PC-3 (cell line): ENCODE measurements at places on chromosomes 12 and 14.
A peak's percentile ranks its signal among the peaks of the same experiment; 100 is the strongest.

GRCh38 chr12:92706594-92706993 is 3.8 kb downstream of the PLEKHG7 start:
- DNase-seq, result no peak

DNA sequence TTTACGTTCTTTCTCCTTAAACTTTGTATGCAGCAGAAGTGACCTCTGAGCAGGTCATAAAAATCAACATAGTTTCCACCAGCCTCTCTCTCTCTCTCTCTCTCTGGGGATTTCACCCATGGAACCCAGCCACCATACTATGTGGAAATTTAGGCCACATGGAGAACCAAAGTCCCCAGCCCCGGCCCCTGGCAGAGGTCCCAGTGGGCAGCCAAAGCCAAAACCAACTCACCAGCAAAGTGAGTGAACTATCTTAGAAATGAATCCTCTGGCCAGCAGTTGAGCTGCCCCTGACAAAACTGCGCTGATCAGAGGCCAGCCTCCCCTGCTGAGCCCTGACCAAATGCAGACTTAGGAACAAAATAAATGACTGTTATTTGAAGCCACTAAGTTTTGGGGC is 9.2 kb downstream of the DUSP6 start:
- DNase-seq, result no peak

DNA sequence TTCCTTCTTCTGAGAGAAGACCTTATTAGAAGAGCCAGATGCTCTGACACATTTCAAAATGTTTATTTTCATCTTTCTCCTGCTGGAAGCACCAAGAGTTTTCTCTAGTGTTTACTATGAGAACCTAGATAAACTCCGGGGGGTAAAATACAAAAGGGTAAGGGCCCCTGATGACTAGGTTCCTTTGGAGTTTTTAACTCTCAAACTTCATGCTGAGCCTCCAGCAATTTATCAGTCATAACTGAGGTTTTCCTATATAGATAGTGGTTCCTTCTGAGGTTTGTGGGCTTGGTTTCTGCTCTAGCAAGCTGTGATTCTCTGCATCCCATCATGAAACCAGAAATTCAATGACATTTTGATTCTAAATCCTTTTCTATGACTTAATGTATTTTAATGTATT is 210.9 kb downstream of the LRFN5 start:
- DNase-seq, result no peak

GRCh38 chr12:53053218-53054111 is 3.6 kb downstream of the TNS2 start:
- peak; percentile 87 for DNase-seq

DNA sequence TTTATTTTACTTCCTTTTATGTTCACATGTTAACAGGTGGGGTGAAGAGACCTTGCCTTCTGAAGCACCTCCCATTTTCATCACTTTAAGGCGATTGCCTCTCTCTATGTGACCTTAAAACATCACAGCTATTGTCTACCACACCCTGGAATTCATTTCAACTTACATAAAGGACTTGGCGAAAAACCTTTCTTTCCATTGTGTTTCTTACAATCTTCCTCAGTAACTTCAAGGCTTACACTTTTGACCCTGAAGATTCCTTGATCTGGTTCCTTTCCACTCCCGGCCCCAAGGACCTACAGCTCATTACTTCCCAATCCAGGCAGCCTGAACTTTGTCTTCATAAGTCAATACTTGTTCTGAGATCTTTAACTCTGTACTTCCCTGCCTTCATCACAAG is 443.3 kb downstream of the ADAMTS20 start:
- no peak for DNase-seq

- DNase-seq, result no peak
These were observed 610.7 kb downstream of the VRK1 start for GRCh38 chr14:97407701-97408407.

DNA sequence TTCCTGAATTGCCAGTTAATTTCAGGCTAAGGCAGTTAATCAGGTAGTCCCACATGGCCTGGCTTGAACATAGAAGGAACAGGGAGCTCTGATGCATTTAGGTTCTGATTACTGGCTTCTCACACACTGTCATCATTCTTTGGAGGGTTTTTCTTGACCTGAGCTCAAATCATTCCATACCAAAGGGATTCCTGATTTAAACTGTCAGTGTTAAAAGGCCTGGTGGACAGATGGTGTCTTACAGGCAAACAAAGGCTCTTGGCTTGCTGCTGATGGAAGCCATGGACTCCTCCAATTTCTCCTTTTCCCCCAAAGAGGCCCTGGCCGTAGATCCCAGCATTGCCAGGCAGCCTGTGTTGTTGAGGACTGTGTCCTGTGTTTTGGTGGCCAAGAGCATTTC is 30.2 kb downstream of the CACNA1C start:
- no peak for DNase-seq

GRCh38 chr14:67734675-67735074 is 33.0 kb downstream of the RDH12 start:
- no peak for DNase-seq

GRCh38 chr14:78074561-78074960 is 95.6 kb upstream of the NRXN3 start:
- no peak for DNase-seq

- DNase-seq, result peak; percentile 20
These were observed 4.4 kb upstream of the NPAS3 start for GRCh38 chr14:32934073-32934880.

DNA sequence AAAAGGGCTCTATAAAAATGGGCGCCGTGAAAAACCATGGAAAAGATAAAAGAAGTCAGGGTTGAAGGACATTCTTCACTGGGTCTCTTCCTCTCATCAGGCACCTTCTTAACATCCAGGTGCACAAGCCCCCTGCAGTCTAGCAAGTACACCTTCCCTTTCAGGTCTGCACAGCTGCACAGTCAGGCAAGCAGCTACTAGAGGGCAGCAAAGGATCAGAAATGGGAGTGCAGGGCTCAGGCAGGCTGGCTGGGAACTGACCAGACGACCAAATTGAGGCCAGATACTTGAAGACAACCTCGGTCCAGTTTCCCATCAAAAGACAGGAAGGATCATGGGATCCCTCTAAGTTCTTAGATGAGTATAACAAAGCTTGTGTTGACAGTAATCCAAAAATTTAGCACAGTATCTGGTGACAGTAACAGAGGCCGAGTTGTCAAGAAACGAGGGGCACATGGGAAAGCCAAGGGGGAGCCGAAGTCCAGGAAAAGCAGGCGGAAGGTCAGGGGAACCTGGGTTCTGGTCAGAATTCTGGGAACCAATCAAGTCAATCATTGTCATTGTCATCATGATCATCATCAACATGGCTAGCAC is 10.1 kb upstream of the GRIP1 start:
- DNase-seq, result peak; percentile 82

DNA sequence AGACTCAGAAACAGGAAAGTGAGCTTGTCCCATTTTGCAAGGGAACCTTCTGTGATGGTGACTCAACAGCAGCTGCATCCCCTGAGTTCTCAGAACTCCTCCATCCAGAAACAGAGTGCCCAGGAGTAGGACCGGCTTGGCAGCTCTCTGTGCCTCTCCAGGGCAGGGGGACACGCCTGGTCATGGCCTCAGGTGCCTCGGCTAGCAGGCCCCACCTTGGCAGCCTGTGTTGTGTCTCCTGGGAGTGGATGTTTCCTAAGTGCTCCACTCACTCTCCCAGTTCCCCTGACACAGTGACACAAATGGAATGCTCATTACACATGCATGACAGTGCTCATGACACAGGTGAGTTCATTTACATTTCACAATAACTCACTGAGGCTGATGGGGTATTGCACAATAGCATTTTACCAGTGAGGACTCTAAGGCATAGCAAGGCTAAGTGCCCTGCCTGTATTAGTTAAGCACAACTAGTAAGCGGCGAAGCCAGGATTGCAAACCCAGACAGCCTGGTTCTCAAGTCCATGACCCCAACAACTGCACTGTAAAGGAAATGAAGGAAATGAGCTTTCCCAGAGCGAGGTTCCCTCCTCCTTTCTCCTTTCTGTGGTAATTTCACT is 47.4 kb downstream of the CALM1 start:
- DNase-seq, result peak; percentile 97

DNA sequence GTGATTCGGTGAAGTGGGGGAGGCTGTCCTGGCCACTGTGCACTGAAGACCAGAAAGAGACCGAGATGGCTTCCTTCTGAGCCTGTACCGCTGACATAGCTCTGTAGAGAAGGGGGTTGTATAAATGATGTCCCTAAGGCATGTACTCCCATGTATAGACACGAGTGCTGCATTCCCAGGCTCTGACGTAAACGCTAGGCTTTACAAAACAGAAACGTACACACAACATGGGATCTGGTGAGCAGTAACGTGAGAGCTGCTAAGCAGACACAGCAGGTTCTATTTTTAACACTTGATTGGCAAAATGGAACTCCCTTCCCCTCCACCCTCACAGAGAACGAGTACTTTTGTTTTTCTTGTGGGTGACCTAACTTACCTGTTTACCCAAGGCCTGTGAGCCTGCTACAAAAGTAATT is 35.9 kb downstream of the ACADS start:
- no peak for DNase-seq

DNA sequence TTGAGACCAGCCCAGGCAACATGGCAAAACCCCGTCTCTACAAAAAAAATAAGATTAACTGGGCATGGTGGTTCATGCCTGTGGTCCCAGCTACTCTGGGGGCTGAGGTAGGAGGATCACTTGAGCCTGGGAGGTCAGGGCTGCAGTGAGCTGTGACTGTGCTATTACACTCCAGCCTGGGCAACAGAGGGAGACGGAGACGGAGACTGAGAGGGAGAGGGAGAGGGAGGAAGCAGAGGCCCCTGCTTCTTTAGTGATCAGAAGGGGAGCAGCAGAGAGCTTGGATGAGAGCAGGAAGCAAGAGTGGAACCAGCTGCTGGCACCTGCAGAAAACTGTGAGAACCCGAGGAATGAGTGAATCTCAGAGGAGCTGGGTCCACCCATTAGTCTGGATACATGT is 45.9 kb downstream of the ISCA2 start:
- no peak for DNase-seq

DNA sequence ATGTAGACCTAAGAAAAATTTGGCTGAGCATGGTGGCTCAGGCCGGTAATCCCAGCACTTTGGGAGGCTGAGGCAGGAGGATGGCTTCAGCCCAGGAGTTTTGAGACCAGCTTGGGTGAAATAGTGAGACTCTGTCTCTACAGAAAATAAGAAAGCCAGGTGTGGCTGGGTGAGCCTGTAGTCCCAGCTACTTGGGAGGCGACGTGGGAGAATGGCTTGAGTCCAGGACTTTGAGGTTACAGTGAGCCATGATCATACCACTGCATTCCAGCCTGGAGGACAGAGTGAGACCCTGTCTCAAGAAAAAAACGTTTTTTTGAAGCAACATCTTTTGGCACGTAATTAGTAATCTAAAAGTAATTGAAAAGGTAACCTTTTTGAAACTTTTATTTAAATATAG is 70.9 kb downstream of the FERMT2 start:
- DNase-seq, result peak; percentile 9

- no peak for DNase-seq
These were observed 95.6 kb downstream of the DAAM1 start for GRCh38 chr14:59284059-59284458.

DNA sequence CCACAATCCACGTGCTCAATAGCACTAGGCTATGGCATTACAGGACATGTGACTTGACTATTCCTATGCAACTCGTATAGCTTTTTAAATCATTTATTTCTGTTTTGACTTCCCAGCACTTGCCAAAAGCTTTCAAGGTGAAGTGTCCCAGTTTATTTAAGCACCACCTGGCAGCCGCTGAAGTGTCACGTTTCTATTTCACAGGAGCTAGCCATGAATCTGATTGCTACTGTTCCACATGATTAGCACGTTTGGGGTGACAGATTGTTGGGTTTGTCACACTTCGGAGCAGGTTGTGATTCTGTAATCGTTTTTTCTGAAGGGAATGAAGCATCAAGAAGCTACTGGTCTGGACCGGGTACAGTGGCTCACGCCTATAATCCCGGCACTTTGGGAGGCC is 39.9 kb upstream of the BICDL1 start:
- no peak for DNase-seq

GRCh38 chr14:96161636-96162035 is 43.0 kb upstream of the BDKRB2 start:
- DNase-seq, result no peak

- DNase-seq, result no peak
These were observed 6.7 kb upstream of the SLC15A4 start for GRCh38 chr12:128830505-128830893.

- DNase-seq, result no peak
These were observed 19.0 kb downstream of the TRHDE start for GRCh38 chr12:72291175-72291574.

GRCh38 chr12:112506513-112507166 is 87.9 kb downstream of the PTPN11 start:
- no peak for DNase-seq

DNA sequence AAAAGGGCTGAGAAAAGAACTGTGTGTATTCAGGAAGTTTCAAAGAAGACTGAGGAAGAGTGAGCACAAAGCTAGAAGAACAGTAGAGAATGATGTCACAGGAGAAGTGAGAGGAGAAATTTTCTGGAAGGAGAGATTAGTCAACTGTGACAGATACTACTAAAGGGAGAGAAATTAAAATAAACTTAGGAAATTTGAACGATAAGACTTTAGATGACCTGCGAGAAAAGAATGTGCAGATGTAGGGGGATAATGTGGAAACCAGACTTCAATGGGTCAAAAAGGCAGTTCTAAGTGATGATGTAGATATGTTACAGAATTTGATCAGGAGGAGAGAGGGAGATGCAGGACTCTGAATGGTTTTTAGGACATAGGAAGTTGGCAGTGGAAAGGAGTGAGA is 287.4 kb downstream of the SYT1 start:
- DNase-seq, result no peak

- peak; percentile 96 for DNase-seq
These were observed 29.3 kb downstream of the ACTR6 start for GRCh38 chr12:100229876-100230275.

- DNase-seq, result peak; percentile 71
These were observed 823 bp downstream of the ATG2B start for GRCh38 chr14:96362071-96362964.

- peak; percentile 31 for DNase-seq
These were observed 10.2 kb upstream of the BHLHE41 start for GRCh38 chr12:26135010-26135420.

GRCh38 chr14:104688505-104689108 is 811 bp upstream of the INF2 start:
- DNase-seq, result peak; percentile 56

- DNase-seq, result no peak
These were observed 252.1 kb upstream of the RTL1 start for GRCh38 chr14:101155575-101155974.

- DNase-seq, result no peak
These were observed 8.6 kb downstream of the SLC25A29 start for GRCh38 chr14:100297320-100298300.
